GM13977 (cell line): ENCODE measurements at places on chromosomes 5 and 9.

DNA sequence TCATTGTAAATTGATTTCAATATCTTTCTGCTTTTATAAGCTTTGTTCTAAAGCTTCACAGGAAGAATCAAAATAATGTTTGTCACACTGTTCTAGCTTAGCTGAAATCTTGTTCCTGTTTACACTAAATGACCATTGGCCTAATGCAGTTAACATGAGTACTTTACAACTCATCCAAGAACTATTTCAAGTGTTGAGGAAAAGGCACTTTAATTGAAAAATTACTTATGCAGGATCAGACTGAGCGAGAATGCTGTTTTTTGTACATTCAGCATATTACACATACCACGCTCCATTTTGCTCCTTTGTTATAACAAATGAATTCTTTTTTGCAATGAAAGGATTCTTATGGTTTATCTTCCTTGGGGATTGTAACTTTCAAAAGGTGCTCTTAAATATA is 22.4 kb upstream of the SMIM15 start:
- no peak for DNase-seq

DNA sequence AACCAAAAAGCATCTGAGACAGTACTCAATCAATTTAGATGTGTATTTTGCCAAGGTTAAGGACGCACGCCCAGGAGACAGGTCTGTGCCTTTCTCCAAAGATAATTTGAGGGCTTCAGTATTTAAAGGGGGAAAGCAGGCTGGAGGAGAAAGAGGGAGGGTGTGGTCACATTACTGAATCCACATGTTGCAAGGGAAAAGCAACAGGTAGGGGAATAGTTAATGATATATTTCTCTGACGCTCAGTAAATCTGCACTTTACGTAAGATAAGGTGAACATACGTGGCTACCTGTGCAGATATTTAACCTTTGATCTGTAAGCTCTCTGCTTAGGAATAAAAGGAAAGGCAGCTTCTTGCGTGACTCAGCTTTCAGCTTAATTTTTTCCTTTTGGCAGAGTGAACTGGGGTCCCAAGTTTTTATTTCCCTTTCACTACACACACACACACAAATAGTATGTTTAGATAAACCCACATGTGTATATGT is 443.4 kb downstream of the NTRK2 start:
- no peak for DNase-seq

DNA sequence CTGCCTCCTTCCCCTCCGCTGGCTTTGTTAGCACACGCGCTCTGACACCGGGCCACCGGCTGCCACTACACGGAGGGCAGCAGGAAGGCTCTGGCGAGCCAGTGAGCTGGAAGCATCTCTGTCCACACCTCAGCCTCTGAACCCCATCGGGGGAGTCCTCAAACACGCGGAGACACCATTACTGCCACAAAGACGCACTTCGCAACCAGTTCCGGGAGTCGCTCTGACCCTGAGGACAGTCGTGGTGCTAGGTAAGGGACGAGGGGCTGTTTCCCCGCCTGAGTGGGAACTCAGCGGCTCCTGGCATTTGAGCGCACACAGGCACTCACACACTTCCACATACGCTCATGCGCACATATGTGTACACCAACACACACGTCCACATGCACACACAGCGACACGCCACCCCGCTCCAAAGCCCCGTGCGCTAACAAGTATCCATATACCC is 160.0 kb downstream of the C9orf152 start:
- peak; percentile 42 for DNase-seq

GRCh38 chr9:86944796-86945727 is 2.2 kb downstream of the GAS1 start:
- DNase-seq = no peak

DNA sequence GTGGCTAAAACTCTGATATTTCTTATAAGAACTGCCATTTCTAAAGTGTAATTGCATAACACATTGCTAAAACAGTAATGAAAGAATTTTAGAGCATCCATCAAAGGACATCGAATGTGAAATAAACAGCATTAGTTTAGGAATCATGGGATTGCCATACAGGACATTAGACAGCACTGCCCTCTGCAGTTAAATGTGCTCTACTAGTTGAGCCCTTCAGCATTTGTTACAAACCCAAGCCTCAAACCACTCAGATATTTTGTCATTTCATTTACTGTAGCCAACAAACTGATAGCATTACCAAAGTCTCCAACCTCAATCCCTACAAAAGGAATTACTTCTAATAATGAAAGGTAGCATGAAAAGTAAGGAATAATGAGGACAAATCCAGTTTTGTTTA is 116.8 kb upstream of the COX7C start:
- no peak for DNase-seq

DNA sequence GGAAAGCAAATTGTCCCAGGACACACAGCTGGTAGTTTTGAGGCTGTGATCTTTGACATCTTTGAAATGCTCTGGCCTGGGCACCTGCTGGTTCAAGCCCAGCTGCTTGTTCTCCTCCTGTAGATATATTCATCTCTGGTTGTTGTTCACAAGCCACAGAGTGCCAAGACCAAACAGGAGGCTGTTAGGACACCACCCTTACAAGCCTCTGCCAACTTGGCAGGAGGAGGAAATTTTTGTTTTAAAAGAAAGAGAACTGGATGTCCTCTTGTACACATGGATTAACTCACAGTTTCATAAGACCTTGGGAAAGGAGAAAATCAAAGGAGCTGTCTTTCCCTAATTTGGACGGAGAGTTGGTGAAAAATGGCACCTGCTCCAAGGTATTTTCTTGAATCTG is 8.5 kb upstream of the ZFP62 start:
- no peak for DNase-seq

DNA sequence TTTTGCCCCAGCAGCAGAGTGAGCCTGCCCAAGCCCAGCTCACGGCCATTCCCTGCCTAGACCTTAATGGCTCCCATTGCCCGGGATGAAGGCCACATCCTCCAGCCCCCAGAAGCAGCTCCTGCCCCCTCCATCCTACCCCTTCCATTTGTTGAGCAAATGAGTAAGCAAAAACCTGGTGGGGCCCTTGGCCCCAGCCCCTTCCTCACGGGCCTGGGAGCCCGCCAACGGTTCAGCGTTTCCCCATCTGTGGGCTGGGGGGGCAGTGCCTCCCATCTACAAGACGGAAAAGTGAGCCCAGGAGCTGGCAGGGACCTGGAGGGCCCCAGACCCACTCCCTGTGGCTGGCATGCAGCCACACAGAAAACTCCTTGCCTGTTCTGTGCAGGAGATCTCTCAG is 4.4 kb downstream of the CCDC187 start:
- DNase-seq = no peak

GRCh38 chr5:151023047-151023615 is 2.7 kb downstream of the GPX3 start:
- no peak for DNase-seq

DNA sequence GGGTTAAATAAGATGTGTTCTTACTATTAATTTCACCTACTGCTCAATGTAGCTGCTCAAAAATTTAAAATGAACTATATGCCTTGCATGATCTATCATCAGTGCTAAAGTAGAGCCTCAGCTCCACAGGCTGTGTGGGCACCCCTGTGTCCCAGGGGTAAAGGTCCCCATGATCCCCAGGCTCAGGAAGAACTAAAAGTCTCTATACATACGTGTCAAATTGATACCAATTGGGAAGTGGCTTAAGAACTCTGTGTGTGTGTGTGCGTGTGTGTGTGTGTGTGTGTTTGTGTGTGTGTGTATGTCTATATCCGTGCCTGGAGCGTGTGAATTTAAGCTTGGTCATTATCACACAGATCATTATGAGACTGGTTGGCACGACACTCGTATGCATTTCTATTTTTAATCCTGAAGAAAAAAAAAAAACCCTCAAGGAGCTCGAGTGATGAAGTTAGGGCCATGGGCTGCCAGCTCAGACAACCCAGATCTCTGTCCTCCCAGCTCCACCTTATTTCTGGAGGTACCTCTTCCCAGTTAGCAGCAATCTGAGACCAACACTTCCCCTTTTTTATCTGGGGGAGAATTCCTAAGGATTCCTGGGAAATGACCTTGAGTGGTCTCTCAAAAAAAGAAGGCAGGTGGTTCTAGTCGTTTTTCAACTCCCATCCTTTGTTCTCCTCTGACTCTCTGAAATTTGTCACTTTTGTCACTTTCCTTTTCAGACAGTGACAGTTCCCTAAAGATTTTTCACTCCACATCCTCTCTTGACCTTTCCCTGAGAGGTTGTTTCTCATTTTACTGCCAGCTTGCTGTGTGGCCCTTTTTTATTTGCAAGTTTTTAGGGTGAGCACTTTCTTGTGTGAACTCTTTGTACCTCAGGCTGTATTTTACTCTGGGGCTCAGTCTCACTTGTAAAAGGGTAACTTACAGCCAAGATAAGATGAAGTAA is 45.7 kb upstream of the CTXN3 start:
- DNase-seq = no peak

DNA sequence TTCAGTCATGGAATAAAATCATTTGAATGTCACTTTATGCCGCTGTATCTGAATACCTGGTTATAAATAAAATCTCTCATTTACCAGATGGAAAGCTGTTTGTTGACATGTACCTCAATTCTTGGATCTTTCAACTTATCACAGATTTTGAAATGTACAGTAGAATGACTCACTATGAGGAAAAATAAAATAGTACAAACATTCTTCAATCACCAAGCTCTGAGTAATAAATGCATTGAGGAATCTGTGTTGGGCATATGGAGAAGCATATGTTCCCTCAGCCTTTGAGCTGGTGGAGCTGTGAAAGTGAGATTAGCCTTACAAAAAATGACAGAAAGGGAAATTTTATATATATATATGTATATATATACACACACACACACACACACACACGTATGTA is 175.4 kb downstream of the KIAA0825 start:
- no peak for DNase-seq

DNA sequence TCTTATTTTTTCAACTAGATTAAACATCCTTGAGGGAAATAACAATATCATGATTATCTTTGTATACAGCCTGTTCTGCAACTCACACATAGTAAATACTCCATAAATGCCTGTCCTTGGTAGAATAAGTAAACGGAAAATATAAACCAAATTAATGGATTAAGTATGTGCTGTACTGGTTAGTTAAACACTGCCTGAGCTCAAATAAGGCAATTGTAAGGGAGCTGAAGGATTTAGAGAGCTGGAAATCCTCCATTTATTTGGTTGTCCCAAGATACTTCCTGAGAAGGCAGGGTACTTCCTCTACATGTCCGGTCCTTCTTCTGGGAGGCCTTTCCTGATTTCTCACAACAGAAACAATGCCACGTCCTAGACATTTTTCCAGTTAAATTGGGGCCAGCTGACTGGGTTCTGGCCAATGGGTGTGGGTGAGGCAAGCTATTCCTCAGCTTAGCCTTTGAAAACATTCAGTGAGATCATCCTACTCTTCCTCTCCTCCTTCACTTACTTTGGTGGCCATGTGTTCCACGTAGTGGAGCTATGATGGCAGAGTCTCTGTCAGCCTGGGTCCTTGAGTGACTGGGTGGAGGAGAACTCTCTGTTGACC is 8.5 kb upstream of the C1QTNF3 start:
- no peak for DNase-seq

GRCh38 chr5:115815006-115815692 is 1.3 kb downstream of the CDO1 start:
- DNase-seq = no peak

GRCh38 chr5:35884773-35885172 is 28.1 kb downstream of the IL7R start:
- DNase-seq = no peak

DNA sequence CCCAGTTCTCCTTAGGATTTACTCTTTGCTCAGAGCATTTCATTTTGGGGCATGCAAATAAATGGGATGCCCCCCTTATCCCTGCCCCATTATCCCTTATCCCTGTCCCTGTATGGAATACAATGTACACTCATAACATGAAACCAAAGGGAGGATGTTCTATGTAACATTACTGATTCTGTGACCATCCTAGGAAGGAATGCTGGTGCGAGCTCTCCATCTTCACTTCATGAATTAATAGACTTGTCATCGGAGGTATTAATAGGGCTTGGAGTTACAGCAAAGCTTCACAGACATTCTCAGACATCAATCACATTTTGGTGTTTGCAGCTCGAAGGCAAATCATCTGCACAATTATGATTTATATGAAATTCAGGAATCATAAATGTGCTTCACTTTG is 20.4 kb upstream of the PIK3R1 start:
- no peak for DNase-seq

DNA sequence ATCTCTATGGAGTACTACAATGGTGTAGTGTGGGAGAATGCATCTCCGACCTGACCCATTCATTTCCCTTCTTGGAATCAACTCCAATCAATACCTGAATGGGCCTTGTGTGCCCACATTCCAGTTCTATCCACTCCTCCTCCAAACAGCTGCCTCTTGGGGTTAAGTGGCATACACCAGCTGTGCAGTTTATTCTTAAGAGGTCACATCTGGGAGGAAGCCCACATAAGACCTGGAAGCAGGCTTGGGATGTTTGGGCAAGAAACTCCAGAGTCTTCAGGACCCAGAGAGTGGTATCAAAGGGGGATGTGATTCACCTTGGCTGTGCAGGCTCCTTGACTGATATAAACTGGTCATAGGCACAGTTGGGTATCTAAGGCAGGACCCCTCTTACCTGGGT is 46.0 kb downstream of the ACTBL2 start:
- no peak for DNase-seq

DNA sequence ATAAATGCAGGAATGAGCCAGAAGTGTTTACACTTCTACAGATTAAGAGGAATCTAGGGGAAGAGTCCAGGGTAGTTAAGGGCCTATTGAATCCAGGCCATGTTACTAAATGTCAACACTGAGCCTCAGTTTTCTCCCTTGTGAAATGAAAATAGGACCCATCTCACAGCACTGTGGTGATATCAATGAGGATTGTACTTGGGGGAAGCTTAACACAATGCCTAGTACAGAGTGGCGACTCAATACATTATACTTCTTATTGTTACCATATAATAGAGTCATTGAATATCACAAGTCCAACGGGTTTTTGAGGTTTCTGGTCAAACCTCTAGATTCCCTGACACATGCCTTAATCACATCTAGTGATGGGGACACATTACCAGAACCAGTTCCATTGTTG is 4.6 kb downstream of the TRUB2 start:
- no peak for DNase-seq

GRCh38 chr5:158430166-158430797 is 571.3 kb upstream of the CLINT1 start:
- DNase-seq = no peak

GRCh38 chr9:63817622-63818518 is 1467.1 kb downstream of the FOXD4L5 start:
- DNase-seq = peak; percentile 68

- no peak for DNase-seq
Measured at GRCh38 chr9:28365020-28365640, 791.8 kb upstream of the C9orf72 start.

DNA sequence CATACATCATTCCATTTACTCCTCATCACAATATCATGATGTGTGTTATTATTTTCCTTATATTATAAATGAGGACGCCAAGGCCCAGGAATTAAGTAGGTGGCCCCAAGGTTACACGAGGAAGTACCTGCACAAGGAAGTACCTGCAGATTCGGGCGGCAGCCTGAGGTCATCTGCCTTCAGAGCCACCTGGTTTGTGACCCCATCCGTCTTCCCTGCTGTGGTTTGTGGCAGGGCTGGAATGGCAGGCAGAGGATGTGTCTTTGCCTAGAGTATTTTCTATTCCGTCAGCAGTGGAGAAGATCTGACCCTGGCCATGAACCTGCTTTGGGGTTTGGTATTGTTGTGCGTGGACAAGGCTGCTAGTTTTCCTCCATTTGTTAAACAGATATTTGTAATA is 59.7 kb downstream of the PDZD2 start:
- DNase-seq = no peak
